ENCODE measurements at places on chromosomes 1 and 21.

DNA sequence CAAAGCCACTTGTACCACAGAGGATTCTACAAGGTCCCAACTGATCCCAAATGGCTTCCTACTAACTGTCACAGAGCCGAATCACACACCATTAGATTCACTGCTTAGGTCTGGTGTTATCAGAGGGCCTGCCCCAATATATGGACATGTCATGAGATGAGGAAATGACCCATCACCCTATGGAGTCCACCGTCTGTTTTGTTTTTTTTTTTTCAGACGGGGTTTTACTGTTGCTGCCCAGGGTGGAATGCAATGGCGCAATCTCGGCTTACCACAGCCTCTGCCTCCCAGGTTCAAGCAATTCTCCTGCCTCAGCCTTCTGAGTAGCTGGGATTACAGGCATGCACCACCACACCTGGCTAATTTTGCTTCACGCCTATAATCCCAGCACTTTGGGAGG lies 83.8 kb upstream of the ETS2 start:
- DNase-seq: no peak

DNA sequence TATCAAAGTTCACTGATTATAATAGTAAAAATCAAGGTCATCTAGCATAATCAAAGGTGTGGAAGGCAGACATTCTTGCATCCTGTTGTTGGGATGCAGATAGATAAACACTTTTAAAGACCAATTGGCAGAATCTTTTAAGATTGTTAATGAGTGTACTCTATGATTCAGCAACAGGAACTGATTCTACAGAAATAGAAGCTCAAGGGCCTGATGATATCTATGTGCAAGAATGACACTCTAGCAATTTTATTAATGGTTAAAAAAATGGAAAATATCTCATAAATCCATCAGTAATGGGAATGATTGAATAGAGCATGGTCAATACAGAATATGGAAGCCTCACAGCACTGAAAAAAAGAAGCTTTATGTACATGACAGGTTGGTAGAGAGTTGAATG lies 2.2 kb upstream of the ATP1A4 start:
- no peak for DNase-seq

DNA sequence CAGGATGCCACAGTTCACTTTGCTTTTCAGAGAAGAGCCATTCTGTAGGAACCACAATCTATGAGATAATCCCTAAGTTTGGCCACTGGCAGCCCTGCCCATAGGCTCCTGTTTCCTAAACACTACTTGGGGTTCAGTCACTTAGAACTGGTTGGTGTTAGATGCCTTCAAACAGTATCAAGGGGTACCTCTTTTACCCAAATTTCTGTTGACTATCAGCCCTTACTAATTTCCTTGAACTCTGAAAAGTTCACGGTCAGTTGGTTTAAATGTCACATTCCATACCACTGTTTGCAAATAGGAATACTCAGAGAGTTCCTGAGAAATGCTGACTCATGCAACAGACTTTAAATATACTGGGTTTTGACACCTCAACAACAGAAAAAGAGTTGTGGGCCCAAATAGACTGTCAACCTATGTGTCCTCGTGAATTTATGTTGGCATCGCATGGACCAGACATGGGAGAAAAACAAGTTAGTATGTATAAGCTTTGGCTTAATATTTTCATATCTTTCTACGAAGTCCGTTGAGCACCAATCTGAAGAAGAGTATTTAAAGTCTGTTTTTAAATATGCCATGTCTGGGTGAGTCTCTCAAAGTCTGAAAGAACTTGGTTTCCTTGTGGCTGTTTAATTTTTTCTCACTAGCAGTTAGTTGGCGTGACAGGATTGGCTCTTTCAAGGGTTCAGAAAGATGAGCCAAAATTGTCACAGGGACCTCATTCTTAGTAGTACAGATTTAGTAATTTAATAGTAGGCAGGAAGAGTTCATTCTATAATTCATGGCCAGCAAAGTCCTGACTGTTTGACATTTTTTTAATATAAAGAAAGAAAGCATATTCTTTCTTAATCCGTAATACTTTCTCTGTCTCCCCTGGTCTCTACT lies 56.5 kb upstream of the ZNF326 start:
- DNase-seq: no peak

DNA sequence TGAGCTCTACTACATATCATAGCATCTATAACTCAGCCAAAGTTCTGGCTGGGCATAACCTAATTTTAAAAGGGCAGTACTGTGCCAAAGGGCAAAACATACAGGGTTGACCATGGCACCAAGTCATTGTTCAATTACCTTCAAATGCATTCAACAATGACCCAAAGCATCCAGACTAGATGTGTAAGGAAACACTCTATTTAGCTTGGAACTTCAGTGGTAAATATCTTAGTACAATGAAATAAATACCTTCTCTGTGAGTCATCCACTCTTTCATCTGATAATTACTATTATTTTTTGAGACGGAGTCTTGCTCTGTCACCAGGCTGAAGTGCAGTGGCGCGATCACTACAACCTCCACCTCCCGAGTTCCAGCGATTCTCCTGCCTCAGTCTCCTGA lies 70.0 kb downstream of the NVL start:
- DNase-seq: no peak

- DNase-seq: no peak
These were observed 2.9 kb downstream of the TATDN3 start for GRCh38 chr1:212794561-212795014.

GRCh38 chr1:205430696-205431305 lies 8.9 kb upstream of the LEMD1 start:
- DNase-seq: peak; percentile 62

DNA sequence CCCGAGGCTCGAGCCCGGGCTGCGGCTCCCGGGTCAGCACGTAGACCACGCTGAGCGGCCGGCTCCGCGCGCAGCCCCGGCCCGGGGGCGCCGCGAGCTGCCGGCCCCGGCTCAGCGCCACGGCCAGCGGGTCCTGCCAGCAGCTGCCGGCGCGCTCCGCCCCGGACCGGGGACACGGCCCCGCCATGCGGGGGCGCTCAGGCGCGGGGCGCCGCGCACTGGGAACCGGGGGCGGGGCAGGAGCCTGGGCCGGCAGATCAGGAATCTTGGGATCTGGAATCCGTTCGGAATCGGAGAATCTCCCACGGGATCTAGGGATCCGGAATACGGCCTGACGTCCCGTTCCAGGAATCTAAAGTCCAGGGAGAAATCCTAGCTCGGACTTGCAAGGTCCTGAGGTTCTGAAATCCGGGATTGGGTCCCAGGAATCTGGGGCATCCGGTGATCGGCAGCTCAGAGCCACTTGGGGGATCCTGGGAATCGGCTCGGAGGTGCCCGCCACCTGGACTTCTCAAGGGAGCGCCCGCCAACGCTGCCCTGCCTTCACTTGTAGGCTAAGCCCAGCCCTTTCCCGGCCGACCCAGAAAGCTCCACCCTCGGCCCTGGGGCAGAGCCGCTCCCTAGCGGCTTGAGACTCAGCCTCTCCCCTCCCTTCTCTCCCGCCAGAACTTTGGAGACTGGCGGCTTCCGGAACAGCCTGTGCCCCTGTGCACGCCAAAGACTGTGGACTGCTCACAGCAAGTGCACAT lies at the start of gene MAP3K6:
MAP3K6 (minus strand) TSS at position 551 of the 749 bp plus-strand sequence; CDS start at position 187, 364 bp downstream.
- DNase-seq: peak; percentile 56

GRCh38 chr1:86616871-86617270 lies 70.0 kb downstream of the CLCA4 start:
- DNase-seq: peak; percentile 93

- no peak for DNase-seq
These were observed 51.8 kb upstream of the COL18A1 start for GRCh38 chr21:45353200-45353599.

DNA sequence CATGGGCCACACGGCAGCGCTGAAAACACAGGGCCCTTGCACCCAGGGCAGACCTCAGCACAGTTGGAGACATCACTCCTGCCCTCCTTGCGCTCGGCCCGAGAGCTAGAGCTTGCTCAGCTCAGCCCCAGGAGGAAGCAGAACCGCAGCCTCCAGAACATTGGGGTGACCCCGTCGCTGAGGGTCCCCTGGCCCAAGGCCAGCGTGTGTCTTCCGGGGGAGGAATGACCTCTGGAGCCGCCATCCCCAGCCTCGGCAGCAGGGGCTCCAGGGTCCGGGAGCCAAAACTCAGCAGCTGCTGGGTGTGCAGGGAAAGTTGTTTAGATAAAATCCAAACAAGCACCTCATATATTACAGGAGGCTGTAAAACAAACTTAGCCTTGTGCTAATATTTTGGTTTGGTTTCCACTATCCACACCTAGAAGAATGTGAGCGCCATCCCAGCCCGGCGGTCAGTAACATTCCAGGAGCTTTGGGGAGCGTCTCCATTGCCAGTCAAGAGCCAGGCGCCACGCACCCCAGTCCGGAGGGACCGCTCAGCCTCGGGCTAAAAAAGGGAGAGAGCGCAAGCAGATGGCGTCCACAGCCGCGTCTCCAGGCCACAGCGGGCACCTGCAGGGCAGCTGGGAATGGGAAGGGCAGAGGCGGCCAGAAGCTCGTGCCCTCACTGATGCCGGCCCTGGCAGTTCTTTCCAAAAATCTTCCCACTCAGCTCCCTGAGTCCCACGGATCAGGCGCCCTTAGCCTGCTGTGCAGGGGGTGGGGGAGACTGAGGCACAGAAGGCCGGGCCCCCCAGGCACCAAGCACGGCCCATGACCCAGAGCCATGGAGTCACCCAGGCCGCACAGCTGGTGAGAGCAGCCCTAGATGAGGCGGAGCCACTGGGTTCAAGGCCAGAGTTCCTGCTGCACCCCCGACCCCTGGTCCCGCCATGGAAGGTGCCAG lies 52.0 kb downstream of the SLX9 start:
- no peak for DNase-seq

GRCh38 chr1:205748403-205749233 lies 1.4 kb downstream of the NUCKS1 start:
- peak; percentile 28 for DNase-seq

- peak; percentile 34 for DNase-seq
These were observed 259.6 kb upstream of the PLD5 start for GRCh38 chr1:242784084-242784483.

DNA sequence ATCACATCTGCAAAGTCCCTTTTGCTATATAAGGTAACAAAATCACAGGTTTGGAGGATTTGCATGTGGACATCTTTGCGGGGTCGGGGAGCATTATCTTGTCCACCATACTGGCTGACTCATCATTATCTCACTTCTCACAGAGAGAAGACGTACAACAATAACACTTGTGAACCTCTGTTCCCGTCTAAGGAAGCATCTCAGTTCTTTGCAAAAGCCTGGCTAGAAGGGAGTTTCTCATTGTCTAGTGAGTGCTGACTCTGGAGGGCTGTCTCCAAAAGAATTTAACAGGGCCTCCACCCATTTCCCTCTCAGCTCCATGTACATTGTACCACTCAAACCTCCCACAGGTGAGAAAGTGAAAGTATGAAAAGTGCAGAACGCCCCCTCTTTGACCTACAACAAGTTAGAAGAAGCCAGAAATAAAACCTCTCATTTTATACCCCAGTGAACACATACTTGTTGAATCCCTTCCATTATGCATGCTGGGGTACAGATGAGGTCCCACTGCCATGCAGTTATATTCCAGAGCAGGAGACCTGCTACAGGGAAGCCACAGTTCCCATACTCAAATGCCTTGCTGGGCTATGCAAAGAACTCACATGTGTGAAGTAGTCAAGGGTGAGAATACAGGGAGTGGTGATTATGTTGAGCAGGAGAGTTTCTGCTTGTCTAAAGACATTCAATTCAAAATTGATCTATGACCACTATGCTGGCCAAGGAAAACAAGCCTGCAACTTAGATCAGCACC lies 121.7 kb upstream of the PRDX6 start:
- no peak for DNase-seq

GRCh38 chr1:10680487-10680886 lies 116.0 kb downstream of the CASZ1 start:
- DNase-seq: no peak

- no peak for DNase-seq
These were observed 41.6 kb downstream of the GNG12 start for GRCh38 chr1:67791686-67792085.

GRCh38 chr21:35390013-35390776 lies 341.1 kb upstream of the RUNX1 start:
- no peak for DNase-seq
